Stimulated activated CD4-positive, alpha-beta T cell treated with anti-CD3 and anti-CD28 coated beads, Interleukin-15, amount 100 ng/mL, for 48 hours (primary cell): ENCODE measurements at places on chromosomes 4 and X.

DNA sequence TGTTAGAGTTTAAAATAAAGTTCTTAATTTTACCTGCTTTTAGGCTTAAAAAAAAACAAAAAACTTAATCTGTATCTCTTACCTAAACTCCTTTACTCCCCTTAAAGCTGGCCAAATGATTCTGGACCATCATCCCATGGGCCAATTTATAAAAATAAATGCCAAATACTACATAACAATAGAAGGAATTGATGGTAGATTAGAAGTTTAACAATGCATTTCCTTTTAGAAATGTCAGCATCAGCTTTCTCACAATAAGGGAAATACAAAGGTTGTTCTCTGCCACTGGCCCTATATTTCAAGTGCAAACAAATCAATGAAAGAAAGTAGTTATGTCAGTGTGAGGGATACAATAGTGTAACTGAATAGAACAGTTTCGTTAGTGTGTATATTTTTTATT lies 5.7 kb upstream of the RAPGEF2 start:
- DNase-seq = no peak

GRCh38 chr4:83947830-83948193 lies 411.9 kb downstream of the GPAT3 start:
- DNase-seq = no peak

- no peak for DNase-seq
Observed at GRCh38 chr4:61543976-61544375, 343.9 kb downstream of the ADGRL3 start.

DNA sequence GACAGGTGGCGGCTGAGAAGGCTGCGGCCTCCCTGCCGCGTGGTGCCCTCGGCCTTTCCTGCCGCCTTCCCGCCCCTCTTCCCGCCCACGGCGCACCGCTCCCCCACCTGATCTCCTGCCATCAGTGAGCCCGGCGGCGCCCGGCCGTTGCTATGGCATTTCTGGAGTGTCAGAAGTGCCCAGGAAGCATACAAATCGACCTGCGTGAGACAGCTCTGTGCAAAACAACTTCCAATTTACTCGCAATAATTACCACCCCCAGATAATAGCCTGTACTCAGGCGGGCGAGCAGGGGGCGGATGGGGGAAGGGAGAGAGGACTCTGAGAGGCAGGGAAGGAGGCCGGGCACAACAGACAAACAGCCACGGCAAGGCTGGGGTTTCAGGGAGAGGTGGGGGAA lies 16.6 kb upstream of the ERCC6L start:
- DNase-seq = no peak

- DNase-seq = no peak
Observed at GRCh38 chrX:131792789-131793462, 230.2 kb upstream of the STK26 start.

DNA sequence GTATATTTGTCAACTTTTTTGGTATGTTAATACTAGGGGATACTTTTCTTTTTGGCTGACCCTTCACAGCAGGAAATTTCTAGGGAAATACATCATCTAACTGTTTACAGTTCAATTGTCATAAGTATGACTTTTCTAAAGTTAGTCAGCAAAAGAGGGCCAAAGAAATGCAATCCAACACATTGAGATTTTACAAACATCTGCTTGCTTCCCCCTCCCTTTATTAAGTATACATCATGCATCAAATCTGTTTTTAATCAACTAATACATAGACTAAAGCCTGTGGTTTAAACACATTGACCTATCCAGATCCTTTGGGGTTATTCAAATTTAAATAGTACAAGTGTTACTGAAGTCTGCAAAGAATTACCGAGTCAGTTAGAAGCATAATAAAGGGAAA lies 93.9 kb downstream of the MID1 start:
- no peak for DNase-seq
